ENCODE measurements at places on chromosomes 3 and 15. TPM values are rescaled to one million over a fixed set of nuclear protein-coding genes. Genes with fewer than 3 reads are reported as not detected.

Gene KCNMB2
- not detected for total RNA-seq

Gene RAB11A
- 120 TPM for total RNA-seq

Gene SLC38A3
- 0.35 TPM for total RNA-seq

Gene RAD54L2
- total RNA-seq, result 27.2 TPM

Gene ULK3
- total RNA-seq, result 26.4 TPM

Gene TNFAIP8L3
- 28.0 TPM for total RNA-seq

Gene SCG5
- 0.87 TPM for total RNA-seq

Gene ZNF445
- 10.2 TPM for total RNA-seq

Gene TM4SF18
- 8.1 TPM for total RNA-seq

DNA sequence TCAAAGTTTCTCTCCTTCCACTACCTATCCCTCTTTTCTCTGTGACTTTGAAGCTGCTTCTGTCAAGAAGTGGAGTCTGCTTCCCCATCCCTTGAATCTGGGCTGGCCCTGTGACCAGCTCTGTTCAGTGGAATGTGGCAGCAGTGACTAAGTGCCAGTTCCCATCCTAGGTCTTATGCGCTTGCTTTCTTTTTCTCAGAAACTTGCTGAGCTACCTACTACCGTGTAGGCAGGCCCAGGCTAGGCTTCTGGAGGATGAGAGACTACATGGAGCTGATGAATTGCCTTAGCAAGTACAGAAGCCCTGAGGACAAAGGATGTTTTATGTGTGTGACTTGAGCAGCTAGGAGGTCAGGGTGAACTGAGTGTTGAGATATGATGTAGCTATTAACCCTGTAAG lies 123.2 kb downstream of the PDCD6IP start:
- ATAC-seq, result no peak

- ATAC-seq, result no peak
Observed at GRCh38 chr3:138051947-138052802, 42.2 kb downstream of the CLDN18 start.

GRCh38 chr15:56939257-56939656 lies 20.8 kb downstream of the TCF12 start:
- no peak for ATAC-seq

DNA sequence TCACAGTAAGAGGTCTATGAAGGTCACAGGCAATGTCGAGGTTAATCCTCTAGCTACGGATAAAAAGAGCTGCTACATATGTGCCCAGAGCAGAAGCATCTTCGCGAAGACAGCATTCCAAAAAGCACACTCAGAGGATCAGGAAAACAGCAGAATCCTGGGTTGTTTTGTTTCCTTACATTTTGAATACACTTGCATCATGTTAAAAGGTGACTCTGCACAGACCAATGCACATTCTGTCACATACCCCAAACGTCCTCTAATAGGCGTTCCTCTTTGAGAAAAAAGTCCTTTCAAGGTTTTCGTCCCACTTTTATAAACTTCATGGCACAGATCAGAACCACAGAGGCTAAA lies 52.7 kb downstream of the VGLL4 start:
- no peak for ATAC-seq

DNA sequence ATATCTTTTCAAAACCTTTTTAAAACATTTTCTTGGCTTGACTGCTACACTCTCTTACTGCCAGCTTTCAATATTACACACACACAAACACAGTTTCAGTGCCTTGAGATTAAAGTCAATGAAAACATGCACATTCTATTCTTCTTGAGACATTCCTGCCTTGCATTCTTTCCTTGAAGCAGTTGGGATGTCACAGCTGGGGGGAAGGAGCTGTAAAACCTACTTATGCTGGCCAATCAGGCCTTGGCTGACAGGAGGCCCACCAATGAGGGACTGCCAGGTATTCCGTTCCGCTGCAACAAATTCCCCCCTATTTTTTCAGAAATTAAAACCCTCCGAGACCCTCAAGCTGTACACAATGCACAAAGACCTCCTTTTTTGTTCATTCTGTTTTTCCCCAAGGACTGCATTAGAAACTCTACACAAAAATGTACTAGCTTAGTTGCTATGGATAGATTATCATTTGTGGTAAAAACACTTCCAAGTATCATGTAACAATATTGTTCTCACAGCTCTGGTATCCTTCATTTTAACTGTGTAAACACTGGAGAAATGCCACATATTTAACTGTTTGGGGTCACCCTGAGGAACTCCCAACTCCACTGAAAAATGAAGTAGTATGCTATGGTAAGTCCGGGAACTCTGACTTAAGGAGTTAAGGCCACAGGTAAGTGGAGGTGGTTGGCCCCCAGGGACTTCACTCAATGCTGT lies 18.5 kb downstream of the FSTL1 start:
- ATAC-seq, result peak; percentile 80

GRCh38 chr3:70249509-70250160 lies 62.8 kb downstream of the MDFIC2 start:
- no peak for ATAC-seq

DNA sequence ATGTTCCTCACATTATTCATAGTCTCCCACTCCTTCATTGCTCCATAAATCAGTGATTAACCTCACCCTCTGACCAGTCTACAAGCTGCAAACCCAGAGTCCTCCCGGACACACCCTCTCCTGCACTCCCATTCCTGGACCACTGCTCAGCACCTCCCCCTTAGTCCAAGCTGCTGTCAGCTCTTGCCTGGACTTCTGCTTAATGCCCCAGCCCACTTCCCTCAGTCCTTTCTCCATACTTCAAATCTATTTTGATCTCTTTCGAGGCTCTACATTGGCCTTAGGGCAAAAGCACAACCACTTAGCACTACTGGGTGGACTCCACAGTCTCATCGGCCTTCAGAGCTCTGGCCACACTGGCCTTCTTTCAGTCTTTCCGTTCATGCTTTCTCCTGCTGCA lies 79.4 kb upstream of the FAM98B start:
- ATAC-seq, result peak; percentile 72

- ATAC-seq, result peak; percentile 82
Observed at GRCh38 chr3:152403632-152404066, 134.9 kb downstream of the MBNL1 start.

GRCh38 chr3:54916732-54917131 lies 11.1 kb downstream of the LRTM1 start:
- no peak for ATAC-seq

- ATAC-seq, result no peak
Observed at GRCh38 chr3:11690863-11691766, 47.4 kb upstream of the VGLL4 start.

DNA sequence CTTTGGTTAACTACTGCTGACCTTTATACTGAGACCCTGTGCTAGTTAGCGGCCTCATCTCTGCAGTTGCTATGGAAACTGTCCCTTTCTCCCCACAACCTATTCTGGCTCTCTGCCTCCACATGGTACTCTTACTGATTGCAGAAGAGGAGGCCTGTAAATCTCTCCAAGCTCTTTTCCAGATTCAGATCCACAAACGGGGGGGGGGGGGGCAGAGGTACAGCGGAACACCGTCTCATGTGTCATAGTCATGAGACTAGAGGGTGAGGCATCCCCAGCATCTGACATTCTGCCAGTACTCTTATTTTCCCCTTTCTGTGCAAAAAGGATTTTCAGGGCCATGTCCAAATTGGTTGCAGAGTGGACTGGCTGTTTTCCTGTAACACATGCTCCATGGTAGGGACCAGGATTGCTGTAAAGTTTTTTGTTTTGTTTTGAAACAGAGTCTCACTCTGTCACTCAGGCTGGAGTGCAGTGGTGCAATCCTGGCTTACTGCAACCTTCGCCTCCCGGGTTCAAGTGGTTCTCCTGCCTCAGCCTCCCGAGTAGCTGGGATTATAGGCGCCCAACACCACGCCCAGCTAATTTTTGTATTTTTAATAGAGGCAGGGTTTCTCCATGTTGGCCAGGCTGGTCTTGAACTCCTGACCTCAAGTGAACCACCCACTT lies 8.3 kb upstream of the MAP1A start:
- peak; percentile 28 for ATAC-seq

DNA sequence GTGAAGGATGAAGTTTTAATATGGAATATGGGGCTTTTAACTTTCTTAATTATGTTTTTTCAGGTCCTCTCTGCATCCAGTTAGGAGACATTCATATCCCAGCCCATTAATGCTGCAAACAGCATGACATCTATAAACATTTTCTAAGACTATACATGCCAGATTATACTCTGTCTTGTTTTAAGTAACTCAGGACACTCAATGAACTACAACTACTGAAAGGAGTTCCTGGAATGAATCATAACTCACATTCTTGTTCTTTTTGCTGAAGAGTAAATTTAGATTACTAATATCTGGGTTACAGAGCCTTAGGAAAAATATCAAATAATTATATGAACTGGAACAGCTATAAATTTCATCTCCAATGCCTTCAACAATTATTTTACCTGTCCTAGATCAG lies 167.4 kb downstream of the STAG1 start:
- no peak for ATAC-seq

- no peak for ATAC-seq
Observed at GRCh38 chr15:93250209-93250608, 161.2 kb upstream of the RGMA start.

- ATAC-seq, result peak; percentile 32
Observed at GRCh38 chr3:64901522-64901885, 213.7 kb upstream of the ADAMTS9 start.

DNA sequence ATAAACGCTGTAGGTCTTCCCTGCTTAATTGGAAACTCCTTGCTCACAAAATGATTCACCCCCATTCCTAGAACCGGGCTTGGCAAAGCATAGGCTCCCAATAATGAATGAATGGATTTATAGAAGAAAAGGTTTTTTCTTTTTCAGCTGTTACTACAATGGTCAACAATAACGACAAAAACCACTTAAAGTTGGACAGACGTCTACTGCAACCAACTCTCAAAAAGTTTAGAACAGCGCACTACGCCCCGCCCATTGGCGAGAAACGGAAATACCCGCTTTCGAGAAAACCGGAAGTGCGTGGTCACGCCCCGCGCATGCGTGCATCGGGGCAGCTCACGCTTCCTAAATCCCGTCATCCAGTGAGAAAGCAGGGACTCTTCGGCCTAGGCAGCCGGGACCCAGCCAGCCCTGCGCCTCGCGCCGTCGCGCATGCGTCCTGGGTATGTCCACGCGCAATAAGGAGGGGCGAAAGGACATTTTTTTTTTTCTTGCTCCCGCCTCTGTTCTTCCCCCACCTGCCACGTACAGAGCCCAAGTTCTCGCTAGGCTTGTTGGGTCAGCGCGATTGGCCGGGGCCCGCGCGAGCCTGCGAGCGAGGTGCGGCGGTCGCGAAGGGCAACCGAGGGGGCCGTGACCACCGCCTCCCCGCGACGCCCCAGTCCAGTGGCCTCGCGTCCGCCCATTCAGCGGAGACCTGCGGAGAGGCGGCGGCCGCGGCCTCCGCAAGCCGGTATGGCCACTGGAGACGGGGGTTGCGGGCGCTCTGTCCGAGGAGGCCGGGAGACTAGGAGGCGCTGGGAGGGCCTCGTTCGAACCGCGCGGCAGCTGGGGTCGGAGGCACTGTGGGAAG lies at the start of gene TFG:
TFG (plus strand) TSS at position 506 of the 853 bp plus-strand sequence. CDS start 4,192 bp downstream, outside the sequence.
- ATAC-seq, result peak; percentile 99

DNA sequence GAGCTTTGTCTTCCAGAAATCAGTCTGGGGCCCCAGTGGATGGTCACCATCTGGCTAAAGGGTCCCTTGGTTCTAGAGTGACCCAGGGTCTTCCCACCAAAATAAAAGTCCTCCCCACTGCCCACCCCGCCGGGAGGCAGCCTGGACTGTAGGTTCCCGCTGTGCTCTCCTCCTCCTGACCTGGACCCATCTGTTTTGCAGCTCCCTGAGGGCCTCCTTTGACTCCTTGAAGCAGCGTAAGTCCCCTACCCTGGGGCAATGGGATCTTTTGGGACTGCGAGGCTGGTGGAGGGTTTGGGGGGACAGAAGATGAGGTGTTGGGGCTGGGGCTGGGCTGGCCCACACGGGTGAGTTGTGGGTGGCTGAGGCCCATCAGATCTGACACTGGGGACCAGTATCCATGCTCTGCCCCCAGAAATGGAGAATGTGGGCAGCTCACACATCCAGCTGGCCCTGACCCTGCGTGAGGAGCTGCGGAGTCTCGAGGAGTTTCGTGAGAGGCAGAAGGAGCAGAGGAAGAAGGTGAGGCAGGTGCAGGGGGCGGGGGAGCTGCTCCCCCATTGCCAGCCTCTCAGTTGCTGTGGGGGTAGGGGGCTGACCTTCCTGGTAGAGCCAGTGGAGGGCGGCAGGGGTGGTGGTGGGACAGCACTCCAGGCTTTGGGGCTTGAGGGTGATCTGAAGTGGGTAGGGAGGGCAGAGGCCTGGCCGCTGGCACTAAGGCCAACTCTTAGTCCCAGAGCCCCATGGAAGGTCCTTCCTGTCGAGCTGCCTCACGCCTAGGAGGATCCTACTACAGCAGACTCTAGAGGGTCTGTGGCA lies 30.4 kb downstream of the PSTPIP1 start:
- no peak for ATAC-seq

GRCh38 chr3:129314386-129315222 lies 35.9 kb downstream of the HMCES start:
- ATAC-seq, result peak; percentile 71

GRCh38 chr3:193831495-193832455 lies 238.8 kb downstream of the OPA1 start:
- no peak for ATAC-seq

DNA sequence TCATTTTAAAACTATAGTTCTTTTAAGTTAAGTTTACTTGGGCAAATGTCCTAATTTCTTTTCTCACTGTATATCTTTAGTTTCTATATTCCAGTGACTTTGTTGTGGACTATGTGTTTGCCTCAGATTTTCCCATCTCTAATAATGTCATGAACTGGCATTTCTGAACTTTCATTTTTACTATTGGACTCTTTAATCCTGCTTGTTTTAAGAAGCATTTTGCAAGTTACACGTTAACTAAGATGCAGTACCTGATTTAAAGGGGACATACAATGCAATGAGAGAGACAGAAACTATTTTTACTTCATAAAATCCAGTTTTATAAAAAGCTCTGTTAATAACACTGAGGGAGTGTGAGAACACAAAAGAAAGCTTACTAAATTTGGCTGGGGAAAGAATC lies 58.6 kb upstream of the PHLDB2 start:
- ATAC-seq, result no peak

DNA sequence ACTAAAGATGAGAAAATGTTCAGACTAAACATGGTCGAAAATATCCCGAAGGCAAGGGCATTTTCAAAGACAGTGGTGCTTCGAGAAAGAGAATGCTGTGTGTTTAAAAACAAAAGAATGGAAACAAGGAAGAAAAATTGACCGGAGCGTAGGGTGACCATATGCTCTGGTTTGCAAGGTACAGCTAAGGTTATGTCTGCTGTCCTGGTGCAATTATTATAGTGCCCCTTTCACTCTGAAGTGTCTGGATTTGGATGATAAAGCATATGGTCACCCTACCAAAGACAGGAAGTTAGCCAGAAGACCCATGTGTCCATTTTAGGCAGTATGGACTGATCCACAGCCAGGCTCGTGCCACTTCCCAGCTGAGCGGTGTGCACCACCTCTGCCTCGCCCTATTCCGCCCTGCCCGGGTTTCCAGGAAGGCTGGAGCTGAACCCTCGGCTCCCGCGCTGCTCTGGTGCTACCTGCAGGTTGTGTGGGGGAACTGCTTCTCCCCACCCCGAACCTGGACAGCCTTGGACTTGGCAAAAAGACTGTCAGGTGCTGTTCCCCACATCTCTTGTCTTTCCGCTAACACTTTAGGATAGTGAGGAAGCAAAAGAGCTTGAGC lies 25.2 kb downstream of the GOLGA6D start:
- ATAC-seq, result no peak

- peak; percentile 22 for ATAC-seq
Observed at GRCh38 chr15:63986751-63987341, 59.4 kb downstream of the DAPK2 start.
